ENCODE measurements at places on chromosomes 7 and 10. TPM values are rescaled to one million over a fixed set of nuclear protein-coding genes. Genes with fewer than 3 reads are reported as not detected.

- DNase-seq = no peak
These were observed 60.1 kb downstream of the ZMIZ1 start for GRCh38 chr10:79128923-79129305.

DNA sequence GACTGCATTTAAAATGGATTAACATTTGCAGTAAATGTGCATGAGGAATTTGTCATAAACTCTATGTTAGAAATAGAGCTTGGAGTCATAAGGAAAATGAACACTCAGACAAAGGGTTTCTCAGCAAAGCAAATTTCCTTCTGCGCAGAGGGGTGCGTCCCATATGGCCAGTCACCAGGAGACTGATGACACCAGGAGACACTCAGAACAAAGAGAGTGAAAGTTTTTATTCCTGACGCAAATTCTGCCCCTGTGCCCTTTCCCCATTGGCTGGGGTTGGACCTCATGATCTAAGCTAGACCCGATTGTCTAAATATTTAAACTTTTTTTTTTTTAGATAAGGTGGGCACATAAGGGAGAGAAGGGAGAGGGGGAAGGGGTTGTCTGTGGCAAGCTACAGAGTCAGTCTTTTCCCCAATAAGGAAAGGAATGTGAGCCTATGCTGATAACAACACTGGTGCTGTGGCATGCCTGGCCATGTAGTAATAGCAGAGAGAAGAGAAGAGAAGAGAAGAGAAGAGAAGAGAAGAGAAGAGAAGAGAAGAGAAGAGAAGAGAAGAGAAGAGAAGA is 202.0 kb downstream of the POM121L12 start:
- no peak for DNase-seq

DNA sequence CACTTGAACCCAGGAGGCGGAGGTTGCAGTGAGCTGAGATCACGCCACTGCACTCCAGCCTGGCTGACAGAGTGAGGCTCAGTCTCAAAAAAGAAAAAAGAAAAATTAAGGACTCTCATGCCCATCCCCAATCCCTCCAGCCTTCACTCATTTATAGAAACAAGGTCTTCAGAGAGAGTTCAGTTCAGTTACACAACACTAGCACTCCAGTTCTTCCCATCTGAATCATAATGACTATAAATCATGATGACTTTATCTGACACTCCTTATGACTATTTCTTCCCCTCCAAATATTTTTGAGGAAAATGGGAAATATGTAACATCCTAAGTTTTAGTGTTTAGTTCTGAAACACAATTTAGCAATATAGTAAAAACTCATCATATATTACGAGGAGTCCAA is 107.4 kb upstream of the LSM8 start:
- no peak for DNase-seq

DNA sequence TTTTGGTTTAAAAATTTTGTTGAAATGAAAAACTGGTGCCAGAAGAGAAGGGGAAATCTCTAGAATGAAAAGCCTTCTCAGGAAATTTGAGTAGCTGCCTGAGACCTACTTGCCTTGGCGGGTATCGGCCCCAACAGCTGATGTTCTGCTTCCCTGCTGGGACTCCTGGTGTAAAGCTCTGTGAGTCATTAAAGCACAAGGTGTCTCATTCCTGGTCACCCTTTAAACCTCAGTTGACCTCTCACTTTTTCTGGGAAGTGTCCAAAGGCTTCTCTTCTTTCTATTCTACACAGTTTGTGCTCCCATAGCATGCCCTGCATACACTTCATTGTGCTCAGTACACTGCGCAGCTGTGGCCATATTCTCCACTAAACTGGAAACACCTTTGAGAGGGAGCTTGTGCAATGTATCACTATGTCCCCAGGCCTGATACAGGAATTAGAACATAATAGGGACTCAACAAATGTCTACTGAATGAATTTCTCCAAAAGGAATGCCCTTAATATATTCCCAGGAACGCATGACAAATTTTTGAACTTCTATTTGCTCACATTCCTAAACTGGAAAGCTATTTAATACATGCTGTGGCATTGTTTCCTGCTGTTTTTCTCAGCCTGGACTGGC is 303.9 kb downstream of the SDHAF3 start:
- no peak for DNase-seq

- DNase-seq = peak; percentile 45
These were observed 37.1 kb downstream of the MASTL start for GRCh38 chr10:27192284-27192683.

GRCh38 chr7:22418251-22419046 is 61.5 kb upstream of the RAPGEF5 start:
- no peak for DNase-seq

- DNase-seq = peak; percentile 70
These were observed 72.3 kb upstream of the STEAP1B start for GRCh38 chr7:22572292-22572691.

GRCh38 chr7:120951826-120952225 is 1.2 kb downstream of the ING3 start:
- DNase-seq = no peak

- peak; percentile 64 for DNase-seq
These were observed 608 bp downstream of the HHEX start for GRCh38 chr10:92690211-92690914.

- DNase-seq = no peak
These were observed 17.2 kb downstream of the NACAD start for GRCh38 chr7:45071528-45071927.

GRCh38 chr10:25959540-25960232 is 25.7 kb downstream of the MYO3A start:
- DNase-seq = no peak

The VWA2 gene
- total RNA-seq = 0.48 TPM

The MKX gene
- total RNA-seq = not detected

The FAM24B gene
- 14.8 TPM for total RNA-seq

The NANOS1 gene
- total RNA-seq = 7.2 TPM
